ENCODE measurements at places on chromosomes 12 and 14.

DNA sequence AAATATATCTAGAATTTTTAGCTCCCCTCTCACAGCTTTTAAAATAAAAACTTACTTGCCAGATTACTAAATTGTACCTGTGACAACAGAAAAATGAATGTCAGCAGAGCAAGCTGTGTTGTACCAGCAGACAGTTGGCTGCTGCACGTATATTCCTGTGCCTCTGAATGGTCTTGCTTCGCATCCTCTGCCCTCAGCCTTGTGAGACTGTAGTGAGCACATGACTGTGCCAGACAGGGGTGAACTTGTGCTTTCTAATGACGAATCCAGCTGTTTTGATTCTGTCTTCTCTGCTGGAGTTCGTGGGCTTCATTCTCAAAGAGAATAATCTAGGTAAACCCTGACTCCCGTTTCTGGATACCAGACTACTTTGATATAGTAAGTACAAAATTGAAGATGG, 58.3 kb upstream of the FRMD6 start:
- H3K27me3 ChIP-seq = no peaks in the 10 kb centered on the region
- peaks cover 42% of the 10 kb centered on the region for H3K4me1 ChIP-seq
- H3K4me3 ChIP-seq = no peak overlapping the region
- no peaks in the 10 kb centered on the region for H3K36me3 ChIP-seq
- no peak for DNase-seq
- no peak overlapping the region for H3K27ac ChIP-seq

GRCh38 chr14:62081951-62082350, 319.7 kb downstream of the SNAPC1 start:
- no peak overlapping the region for H3K27ac ChIP-seq
- H3K36me3 ChIP-seq = no peaks in the 10 kb centered on the region
- H3K27me3 ChIP-seq = no peaks in the 10 kb centered on the region
- DNase-seq = no peak
- H3K4me3 ChIP-seq = no peak overlapping the region

DNA sequence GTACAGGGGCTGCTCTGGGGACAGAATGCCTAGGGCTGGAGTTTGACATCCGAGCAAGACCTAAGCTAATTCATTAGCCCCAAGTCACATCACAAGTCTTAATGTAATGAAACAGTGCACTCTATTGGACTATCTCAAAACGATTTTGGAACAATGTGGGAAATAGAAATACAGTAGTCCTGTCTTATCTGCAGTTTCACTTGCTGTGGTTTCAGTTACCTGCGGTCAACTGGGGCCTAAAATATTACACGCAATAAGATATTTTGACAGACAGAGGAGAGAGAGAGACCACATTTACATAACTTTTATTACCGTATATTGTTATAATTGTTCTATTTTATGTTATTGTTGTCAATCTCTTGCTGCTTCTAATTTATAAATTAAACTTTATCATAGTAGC, 21.1 kb downstream of the MOAP1 start:
- H3K27ac ChIP-seq = no peak overlapping the region
- no peak for DNase-seq
- H3K4me3 ChIP-seq = no peak overlapping the region
- H3K4me1 ChIP-seq = no peaks in the 10 kb centered on the region
- no peaks in the 10 kb centered on the region for H3K36me3 ChIP-seq

DNA sequence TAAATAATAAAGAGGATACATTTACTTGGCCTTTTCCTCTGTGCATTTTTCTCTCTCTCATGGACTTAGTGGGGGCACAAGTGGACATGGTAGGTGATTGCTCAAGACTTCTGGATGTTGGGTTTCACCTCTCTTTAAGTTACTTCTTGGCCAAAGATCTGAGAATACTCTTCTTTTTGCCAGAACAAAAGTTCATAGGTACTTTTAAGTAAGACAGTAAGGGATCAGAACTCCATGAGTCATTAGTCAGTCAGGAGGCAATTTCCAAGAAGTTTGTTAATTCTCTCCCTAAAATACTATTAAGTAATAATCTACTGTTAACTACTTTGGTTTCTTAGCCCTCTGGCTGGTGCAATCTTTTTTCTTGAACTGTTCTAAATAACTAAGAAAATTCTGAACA, 84.2 kb downstream of the GRIP1 start:
- H3K36me3 ChIP-seq = no peaks in the 10 kb centered on the region
- H3K27me3 ChIP-seq = no peaks in the 10 kb centered on the region
- no peak for DNase-seq
- no peak overlapping the region for H3K27ac ChIP-seq

GRCh38 chr12:129063600-129063999, 210.3 kb downstream of the GLT1D1 start:
- DNase-seq = no peak
- H3K36me3 ChIP-seq = no peaks in the 10 kb centered on the region

- DNase-seq = no peak
- H3K4me1 ChIP-seq = no peaks in the 10 kb centered on the region
- H3K27ac ChIP-seq = no peak overlapping the region
- peaks cover 3% of the 10 kb centered on the region for H3K36me3 ChIP-seq
- H3K4me3 ChIP-seq = no peak overlapping the region
Observed at GRCh38 chr12:96495155-96495554, 5.8 kb downstream of the CFAP54 start.

DNA sequence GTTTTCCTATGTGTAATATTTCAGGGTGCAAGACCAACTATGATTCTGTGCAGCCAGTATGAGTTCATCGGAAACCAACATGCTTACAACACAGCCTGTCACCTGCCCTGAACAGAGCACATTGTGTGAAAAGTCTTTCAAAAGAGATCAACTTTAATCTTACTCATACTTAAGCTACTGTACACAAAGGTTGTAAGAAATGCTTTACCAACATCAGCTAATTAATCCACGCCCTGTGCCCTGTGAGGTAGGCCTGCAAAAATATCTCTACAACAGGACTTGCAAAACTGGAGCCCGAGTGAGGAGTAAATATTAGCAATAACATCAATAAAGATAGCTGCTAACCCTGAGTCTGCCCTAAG, 15.1 kb downstream of the APPL2 start:
- no peak for DNase-seq
- peaks cover 29% of the 10 kb centered on the region for H3K36me3 ChIP-seq
- peak overlapping the region; percentile 21 for H3K27ac ChIP-seq
- H3K27me3 ChIP-seq = no peaks in the 10 kb centered on the region

DNA sequence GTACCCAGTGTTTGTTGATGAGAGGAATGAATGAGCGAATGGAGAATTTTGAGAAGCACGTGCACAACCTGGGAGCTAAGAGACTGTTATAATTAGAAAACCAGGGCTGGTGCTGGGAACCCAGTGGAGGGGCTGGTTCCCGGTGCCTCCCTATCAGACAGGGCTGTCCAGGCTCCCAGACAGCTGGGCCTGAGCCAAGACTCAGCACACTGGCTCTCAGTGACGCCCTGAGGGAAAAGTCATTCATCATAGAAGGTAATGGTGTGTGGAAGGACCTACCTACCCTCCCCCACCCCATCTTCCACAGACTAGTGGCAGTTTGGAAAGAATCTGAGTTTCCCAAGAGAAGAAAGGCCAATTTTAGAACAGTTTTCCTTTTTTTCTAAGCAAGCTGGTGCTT, 34.7 kb downstream of the KCNA5 start:
- H3K4me1 ChIP-seq = peaks cover 10% of the 10 kb centered on the region
- H3K27me3 ChIP-seq = peaks cover 73% of the 10 kb centered on the region
- no peak for DNase-seq
- H3K4me3 ChIP-seq = no peak overlapping the region
- no peak overlapping the region for H3K27ac ChIP-seq

GRCh38 chr14:65134651-65135579, 32.6 kb upstream of the MAX start:
- peak overlapping the region; percentile 78 for H3K27ac ChIP-seq
- no peak for DNase-seq
- peaks cover 4% of the 10 kb centered on the region for H3K4me1 ChIP-seq
- no peaks in the 10 kb centered on the region for H3K36me3 ChIP-seq
- no peaks in the 10 kb centered on the region for H3K27me3 ChIP-seq

GRCh38 chr14:73973497-73973896, 23.4 kb downstream of the COQ6 start:
- H3K4me1 ChIP-seq = no peaks in the 10 kb centered on the region
- H3K4me3 ChIP-seq = no peak overlapping the region
- H3K27ac ChIP-seq = no peak overlapping the region
- H3K36me3 ChIP-seq = peaks cover 11% of the 10 kb centered on the region
- no peak for DNase-seq

DNA sequence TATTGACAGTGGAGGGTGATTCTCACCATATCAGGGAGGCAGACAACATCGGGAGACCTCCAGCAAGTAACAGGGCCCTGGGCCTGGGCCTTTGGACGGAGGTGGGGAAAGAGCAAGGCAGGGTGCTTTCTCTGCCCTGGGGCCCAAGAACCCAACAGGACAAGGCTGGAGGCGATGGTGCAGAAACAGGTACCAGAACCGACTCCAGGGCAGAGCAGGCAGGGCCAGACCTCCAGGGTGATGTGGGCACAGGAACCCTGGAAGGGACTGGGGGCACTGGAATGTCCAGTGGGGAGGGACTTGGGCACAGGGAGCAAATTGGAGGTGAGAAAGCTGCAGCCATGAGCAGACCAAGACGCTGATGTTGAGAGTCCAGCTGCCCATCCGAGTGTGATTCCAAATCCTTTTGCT, 44.4 kb downstream of the PRMT8 start:
- no peaks in the 10 kb centered on the region for H3K36me3 ChIP-seq
- peaks cover 50% of the 10 kb centered on the region for H3K27me3 ChIP-seq
- H3K4me3 ChIP-seq = no peak overlapping the region
- H3K4me1 ChIP-seq = no peaks in the 10 kb centered on the region
- no peak overlapping the region for H3K27ac ChIP-seq
- no peak for DNase-seq
